CD4-positive, alpha-beta T cell treated with Interferon gamma for 1 hour (primary cell): ENCODE measurements at places on chromosomes 2 and 18.
A peak's percentile ranks its signal among the peaks of the same experiment; 100 is the strongest.

DNA sequence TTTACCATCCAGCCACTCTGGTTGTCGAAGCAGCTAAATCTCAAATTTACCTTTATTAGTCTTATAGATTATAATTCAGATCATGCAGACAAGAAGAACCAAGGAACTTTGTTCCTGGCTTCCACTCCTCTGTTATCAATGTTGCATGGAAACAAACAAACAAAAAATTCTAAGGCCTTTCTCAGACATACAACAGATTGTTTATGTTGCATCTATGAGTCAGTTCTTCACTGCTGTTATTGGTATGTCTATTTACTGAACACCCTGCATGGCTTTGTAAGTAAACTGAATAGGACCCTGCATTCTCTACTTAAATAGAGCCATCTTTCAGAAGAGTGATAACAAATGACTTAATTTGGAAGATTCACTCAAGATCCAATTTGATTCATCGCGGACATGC is 1.6 kb upstream of the ANKRD44 start:
- no peak for DNase-seq

DNA sequence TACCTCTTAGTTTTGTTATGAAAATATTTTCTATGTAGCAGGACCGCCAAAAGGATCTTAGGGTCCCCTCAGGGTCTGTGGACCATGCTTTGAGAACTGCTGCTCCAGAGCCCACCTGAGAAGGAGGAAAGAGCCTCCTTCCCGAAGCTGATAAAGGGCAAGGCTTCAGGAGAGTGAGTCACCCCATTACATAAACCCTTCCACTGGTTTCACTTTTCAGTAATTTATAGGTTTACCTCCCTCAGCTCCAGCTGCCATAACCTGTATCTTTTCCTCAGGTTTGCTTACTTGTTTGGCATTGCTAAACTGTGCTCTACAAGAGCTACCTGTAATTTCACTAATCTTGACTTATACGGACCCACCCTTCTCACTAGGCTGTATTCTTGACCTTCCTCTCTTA is 6.6 kb downstream of the TTLL4 start:
- no peak for DNase-seq

GRCh38 chr2:168194784-168195522 is 52.4 kb downstream of the STK39 start:
- DNase-seq: peak; percentile 12

DNA sequence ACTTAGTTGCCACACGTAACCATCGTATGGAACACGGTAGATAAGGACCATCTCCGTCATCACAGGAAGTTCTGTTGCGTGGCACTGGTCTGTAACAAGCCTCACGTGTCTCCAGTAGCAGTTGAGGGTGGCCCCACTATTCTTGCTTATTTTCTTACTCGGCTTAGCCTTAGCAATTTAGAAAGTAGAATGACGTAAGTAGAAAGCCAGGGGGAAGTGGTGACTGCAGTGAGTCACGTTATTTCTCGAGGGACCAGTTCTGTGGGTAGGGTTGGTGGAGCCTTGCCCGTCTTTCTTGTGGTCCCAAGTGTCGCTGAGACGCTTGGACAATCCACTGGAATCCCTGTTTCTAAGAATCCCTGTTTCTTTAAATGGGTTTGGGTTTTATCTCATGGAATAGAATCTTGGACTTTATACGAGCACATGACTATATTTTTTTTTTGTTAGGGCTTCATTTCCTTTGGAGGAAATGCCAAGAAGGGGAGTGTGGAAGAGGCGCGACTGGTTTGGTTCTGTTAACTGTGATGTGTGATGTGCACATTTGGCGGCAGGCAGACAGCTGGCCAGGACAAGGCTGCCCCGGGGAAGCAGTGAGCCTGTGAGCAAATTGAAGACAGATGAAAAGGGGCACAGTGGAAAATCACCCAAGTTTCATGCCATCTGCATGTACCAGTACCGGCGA is 96.2 kb downstream of the CABLES1 start:
- peak; percentile 87 for DNase-seq

DNA sequence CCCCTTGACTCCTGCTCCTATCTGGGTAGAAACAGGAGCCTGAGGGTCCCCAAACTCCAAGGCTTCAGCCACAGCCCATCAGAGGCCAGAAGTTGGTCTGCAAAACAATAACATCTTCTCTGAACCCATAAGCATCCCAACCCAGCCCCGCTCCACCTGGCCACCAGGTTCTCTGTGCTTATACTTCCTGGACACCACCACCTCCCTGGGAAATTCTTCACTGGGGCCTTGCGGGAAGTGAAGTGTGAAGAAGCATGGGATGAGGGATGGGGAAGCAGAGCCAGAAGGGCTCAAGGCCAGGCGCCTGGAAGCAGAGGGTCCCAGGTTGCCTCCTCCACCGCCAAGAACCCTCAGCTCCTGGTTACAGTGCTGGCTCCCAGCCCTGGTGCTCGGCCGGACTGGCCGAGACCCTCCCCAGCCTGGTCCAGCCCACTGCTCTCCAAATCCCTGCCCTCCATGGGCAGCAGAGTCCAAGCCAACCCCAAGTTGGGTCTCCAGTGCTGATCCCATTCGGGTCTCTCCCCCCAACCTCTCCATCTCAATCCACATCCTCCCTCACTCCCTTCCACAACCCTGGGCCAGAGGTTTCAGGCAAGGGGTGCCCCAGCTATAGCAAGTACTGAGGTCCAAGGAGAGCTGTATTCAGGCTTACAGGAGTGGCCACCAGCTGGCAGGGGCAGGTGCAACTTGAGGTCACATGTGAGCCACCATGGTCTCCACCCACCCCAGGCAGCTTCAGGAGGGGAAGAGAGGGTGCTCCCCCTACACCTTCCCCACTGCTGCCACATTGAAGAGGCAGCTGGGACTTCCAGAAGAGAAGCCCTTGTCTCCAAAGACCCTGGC is 60.7 kb downstream of the TNS1 start:
- DNase-seq: no peak

GRCh38 chr2:46549166-46549844 is 69.9 kb downstream of the TMEM247 start:
- no peak for DNase-seq

DNA sequence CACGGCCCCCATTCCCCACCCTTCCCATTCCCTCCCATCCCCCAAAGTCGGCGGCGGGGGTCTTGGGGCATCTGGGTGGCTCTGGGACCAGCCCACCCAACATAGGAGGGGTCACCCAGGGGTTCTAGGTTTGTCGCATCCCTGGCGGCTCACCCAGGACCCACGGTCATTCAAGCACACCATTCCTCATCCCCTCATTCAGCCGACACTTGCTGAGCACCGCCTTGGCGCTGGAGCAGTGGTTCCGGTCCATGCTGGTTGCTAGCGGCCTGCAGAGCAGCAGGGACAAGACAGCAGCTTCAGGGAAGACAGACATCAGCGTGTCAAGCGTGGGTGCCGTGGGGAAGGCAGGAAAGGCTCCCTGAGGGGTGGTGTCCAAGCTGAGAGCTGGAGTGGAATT is 50.5 kb upstream of the OTOS start:
- no peak for DNase-seq

DNA sequence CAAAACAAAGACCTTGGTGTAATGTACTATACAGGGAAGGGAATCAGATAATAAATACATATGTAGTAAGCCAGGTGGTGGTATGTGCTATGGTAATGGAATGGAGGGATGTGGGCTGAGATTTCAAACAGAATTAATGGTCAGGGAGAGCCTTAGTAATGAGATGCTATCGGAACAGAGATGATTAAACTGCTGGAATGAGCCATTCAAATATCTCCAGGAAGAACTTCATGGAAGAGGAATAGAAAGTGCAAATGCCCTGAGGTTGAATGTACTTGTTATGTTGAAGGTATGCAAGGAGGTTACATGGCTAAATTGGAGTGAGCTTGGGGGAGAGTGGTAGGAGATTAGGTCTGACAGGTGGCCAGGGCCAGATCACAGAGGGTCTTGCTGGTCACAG is 5.1 kb downstream of the SERPINB11 start:
- no peak for DNase-seq

- DNase-seq: no peak
Measured at GRCh38 chr2:216689397-216689796, 6.0 kb downstream of the IGFBP5 start.
